Diencephalon (tissue), 1 donor: ENCODE measurements at places on chromosomes 3 and 15. TPM values are rescaled to one million over a fixed set of nuclear protein-coding genes. Genes with fewer than 3 reads are reported as not detected.

The LRRN1 gene
- 61.1 TPM for total RNA-seq

The CACNA2D2 gene
- 25.4 TPM for total RNA-seq

The PPP1R14D gene
- not detected for total RNA-seq

The SHC4 gene
- 10.1 TPM for total RNA-seq

The SLC22A13 gene
- total RNA-seq = 0.69 TPM

The TIGIT gene
- not detected for total RNA-seq

The ISLR gene
- total RNA-seq = 14.5 TPM

The SAMD7 gene
- total RNA-seq = not detected

The FBXW12 gene
- 1.8 TPM for total RNA-seq

The MST1R gene
- 0.92 TPM for total RNA-seq

The SIAH2 gene
- total RNA-seq = 25.4 TPM

The BUB1B gene
- total RNA-seq = 22.6 TPM

The ATP8B4 gene
- total RNA-seq = 11.1 TPM

The LMCD1 gene
- total RNA-seq = 4.6 TPM

The HES1 gene
- 23.1 TPM for total RNA-seq

The DPPA2 gene
- not detected for total RNA-seq

The CCDC32 gene
- 25.1 TPM for total RNA-seq

The ADGRG7 gene
- not detected for total RNA-seq

The REC114 gene
- not detected for total RNA-seq

The CDAN1 gene
- total RNA-seq = 6.7 TPM

The DIPK2A gene
- total RNA-seq = 78.7 TPM

The DUOX2 gene
- under 0.01 TPM for total RNA-seq

The CCDC54 gene
- total RNA-seq = not detected

The GRK7 gene
- total RNA-seq = not detected

The PP2D1 gene
- total RNA-seq = not detected

The CYB561D2 gene
- 15.2 TPM for total RNA-seq

The GP5 gene
- under 0.01 TPM for total RNA-seq

The PARP15 gene
- under 0.01 TPM for total RNA-seq

The CMTM8 gene
- 1.4 TPM for total RNA-seq

The PLCH1 gene
- total RNA-seq = 30.9 TPM

The GADL1 gene
- 4.8 TPM for total RNA-seq

The CCR1 gene
- 3.2 TPM for total RNA-seq

The SORD gene
- total RNA-seq = 9.7 TPM

The SNX22 gene
- total RNA-seq = 12.5 TPM

The CHRD gene
- 6.0 TPM for total RNA-seq

The WNT5A gene
- 16.4 TPM for total RNA-seq

The CD200 gene
- 79.1 TPM for total RNA-seq

The ADAMTS17 gene
- 6.0 TPM for total RNA-seq

The CHDH gene
- total RNA-seq = 3.9 TPM

The MYRIP gene
- 13.8 TPM for total RNA-seq

The CTXND1 gene
- 4.2 TPM for total RNA-seq

The PIGBOS1 gene
- total RNA-seq = 8.5 TPM

The PRR20G gene
- not detected for total RNA-seq

The MEGF11 gene
- total RNA-seq = 6.9 TPM

The TMEM207 gene
- not detected for total RNA-seq

The RIOX2 gene
- 27.7 TPM for total RNA-seq

The CELF6 gene
- total RNA-seq = 19.8 TPM

The ARL13B gene
- total RNA-seq = 17.5 TPM

The KBTBD13 gene
- not detected for total RNA-seq
